Adrenal gland (tissue), 19 donors: ENCODE measurements at places on chromosomes 3 and 15.

GRCh38 chr3:172635588-172635987 lies 75.3 kb downstream of the NCEH1 start:
- DNase-seq, result no peak

DNA sequence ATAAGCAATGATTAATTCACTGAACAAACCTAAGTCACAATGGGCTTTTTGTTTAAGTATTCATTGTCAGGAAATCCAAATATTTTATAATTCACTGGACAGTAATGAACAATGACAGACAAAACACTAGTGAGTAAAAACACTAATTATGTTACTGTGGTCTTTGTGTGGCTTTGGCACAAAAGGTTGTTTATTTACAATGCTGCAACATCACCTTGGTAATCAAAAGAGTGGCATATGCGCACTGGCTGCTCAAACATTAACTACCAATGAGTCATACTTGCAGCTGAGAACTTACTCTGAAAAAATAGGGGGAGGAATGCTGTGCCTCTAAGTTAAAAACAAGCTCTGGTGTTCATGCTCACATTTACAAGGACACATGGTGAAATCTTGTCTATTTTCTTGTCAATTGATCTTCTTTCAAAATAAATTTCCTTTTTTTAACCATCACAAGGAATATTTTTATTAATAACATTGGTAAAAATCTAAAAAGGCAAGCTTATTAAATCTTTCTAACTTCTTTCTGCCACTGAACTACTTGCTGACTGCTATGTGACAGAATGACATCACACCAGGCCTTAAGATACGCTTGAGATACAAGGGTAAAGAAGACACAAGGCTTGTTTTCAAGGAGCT lies 85.2 kb upstream of the PPIB start:
- DNase-seq, result no peak

- DNase-seq, result no peak
Observed at GRCh38 chr15:63210151-63211091, 21.0 kb downstream of the RAB8B start.

- peak; percentile 78 for DNase-seq
Observed at GRCh38 chr15:57537072-57537471, 54.6 kb upstream of the MYZAP start.

DNA sequence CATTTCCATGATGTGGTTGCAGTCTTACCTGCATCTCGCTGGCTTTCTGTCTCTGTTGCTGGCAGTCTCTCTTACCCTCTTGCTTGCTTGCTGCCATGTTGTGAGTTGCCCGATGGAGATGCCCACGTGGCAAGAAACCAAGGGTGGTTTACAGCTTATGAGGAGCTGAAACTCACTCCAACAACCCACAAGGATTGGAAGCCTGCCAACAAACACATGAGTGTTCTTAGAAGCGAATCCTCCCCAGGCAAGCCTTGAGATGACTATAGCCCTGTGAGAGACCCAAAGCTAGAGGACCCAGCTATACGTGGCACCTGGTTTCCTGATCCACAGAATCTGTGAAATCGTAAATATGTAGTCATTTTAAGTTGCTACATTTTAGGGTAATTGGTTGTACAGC lies 490.9 kb upstream of the ADAMTS9 start:
- DNase-seq, result no peak

DNA sequence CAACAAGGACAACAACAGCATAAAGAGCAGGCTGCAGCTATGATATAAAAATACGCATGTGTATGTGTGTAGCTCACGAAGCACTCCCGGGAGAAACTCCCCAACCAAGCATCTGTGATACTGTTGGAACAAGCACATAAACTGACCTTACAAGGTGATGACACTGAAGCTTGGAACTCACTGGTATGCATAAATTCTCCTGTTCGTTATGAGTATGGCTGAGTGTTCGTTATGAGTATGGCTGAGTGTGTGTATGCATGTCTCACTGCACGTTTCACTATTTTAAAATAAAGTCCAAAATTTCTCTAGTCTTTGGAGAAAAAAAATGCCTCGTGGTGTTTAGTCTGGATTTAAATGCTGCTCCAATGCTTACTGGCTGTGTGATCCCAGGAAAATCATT lies 256.8 kb downstream of the RORA start:
- DNase-seq, result no peak

- no peak for DNase-seq
Observed at GRCh38 chr3:13546667-13547171, 2.2 kb upstream of the FBLN2 start.

DNA sequence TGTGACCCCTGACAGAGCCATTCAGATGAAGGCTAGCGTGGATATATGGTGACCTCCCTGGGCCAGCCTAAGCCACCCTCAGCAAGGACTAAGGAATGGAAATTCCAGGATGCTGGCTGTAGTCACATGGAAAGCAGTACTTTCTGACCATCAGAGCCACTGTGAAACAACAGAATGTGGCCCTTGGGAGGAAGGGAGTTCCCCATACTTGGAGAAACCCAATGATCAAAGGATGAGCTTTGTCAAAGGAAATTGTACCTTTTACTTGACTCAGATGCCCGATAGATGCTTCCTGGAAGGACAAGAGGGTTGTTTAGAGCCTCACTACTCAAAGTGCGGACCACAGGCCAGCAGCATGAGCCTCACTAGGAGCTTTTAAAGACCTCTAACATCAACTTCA lies 484.5 kb upstream of the PROK2 start:
- no peak for DNase-seq

GRCh38 chr15:39629371-39629770 lies 48.5 kb downstream of the THBS1 start:
- no peak for DNase-seq

DNA sequence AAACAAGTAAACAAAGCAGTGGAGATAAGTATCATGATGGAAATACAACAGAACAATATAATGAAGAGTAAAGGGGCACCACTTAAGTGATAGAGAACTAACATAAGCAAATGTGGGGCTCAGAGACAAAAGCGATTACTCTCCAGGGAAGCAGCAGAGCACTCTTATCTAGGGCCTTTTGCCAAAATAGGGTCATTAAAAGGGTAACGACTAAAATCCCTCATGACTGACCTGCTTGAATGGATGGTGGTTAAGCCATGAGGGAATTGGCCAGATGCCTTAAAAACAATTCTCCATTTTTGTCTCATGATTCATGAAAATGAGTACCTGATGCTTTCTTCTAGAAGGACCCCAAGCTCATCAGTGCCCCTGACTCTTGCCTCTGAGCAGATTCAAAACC lies 3.2 kb upstream of the SLC7A14 start:
- DNase-seq, result no peak

GRCh38 chr3:138845181-138845601 lies 10.5 kb upstream of the PIK3CB start:
- DNase-seq, result no peak

DNA sequence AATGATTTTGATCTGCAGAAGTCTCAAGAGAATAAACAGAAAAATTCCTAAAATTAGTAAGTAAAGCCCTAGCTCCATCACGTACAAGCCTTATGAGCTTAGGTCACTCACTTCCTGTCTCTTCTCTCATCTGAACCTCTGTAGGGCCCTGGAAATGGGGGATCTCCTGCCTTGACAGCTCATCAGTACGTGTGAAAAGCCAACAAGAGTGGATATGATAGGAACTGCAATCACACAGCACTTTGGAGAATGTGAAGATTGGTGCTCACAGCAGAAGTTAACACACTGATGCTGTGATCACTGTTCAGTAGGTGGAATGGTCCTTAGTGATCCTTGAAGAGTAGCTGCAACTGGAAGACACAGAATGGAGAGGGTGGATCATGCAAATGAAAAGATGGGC lies 27.8 kb upstream of the ALDH1L1 start:
- no peak for DNase-seq

GRCh38 chr3:26623419-26624208 lies 1.0 kb downstream of the LRRC3B start:
- DNase-seq, result no peak

DNA sequence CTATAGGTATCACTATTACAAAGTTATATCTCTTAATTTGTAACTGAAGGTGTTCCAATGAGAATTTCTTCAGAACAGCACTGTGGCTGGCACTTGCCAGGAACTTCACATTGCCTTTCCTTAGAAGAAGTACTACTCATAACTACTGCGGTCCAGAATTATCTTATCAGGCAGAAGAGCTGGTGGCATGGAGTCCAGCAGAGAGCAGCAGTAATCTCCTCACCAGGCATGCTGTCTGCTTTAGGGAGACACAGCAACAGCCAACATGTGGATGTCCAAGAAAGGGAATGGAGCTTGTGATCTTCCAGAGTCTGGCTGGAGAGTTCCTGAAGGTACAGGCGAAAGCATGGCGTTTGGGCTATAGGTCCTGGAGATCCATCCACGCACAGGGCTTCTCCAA lies 919.7 kb upstream of the NR2F2 start:
- DNase-seq, result no peak

- no peak for DNase-seq
Observed at GRCh38 chr3:142445816-142446254, 2.0 kb downstream of the XRN1 start.

DNA sequence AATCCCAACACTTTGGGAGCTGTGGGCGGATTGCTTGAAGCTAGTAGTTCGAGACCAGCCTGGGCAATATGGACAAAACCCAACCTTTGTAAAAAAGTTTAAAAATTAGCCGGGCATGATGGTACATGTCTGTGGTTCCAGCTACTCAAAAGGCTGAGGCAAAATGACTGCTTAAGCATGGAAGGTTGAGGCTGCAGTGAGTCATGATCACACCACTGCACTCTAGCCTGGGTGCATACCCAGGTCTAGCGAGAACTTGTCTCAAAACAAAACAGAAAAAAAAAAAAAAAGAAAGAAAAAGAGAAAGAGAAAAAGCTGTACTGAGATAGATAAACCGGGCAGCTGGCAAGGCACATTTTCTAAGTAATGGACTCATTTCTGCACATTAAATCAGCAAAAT lies 10.6 kb downstream of the ARPP19 start:
- peak; percentile 61 for DNase-seq

DNA sequence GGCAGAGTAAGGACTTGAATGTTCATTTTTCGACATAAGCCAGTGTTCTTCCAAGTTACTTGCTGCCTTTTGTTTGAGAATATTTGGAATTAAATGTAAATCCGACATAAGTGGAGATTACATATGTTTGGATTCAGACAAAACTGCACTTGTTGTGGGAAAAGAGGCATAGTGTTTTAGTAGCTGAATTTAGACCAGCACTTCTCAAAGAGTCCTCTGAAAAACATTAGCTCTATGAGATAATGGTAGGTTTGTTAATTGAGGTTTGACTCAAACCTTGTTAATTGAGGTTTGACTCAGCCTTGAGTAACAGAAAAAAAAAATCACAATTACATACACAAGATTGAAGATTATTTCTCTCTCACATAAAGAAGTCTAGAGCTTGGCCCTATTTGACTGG lies 132.5 kb downstream of the NSUN3 start:
- no peak for DNase-seq

DNA sequence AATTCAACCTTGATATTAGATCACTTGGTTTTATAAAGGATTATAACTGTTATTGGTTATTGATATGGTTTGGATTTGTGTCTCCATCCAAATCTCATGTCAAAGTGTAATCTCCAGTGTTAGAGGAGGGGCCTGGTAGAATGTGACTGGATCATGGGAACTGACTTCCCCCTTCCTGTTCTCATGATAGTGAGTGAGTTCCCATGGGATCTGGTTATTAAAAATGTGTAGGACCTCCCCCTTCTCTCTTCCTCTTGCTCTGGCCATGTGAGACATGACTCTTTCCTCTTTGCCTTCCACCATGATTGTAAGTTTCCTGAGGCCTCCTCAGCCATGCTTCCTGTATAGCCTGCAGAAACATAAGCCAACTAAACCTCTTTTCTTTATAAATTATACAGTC lies 136.0 kb upstream of the UBE2E2 start:
- no peak for DNase-seq

- DNase-seq, result no peak
Observed at GRCh38 chr15:45585069-45585791, 1.9 kb upstream of the BLOC1S6 start.

- DNase-seq, result no peak
Observed at GRCh38 chr3:113218011-113218680, 6.8 kb downstream of the BOC start.

GRCh38 chr15:52288051-52288942 lies 7.3 kb downstream of the MYO5C start:
- no peak for DNase-seq

GRCh38 chr15:73397461-73397860 lies 28.7 kb upstream of the HCN4 start:
- no peak for DNase-seq

DNA sequence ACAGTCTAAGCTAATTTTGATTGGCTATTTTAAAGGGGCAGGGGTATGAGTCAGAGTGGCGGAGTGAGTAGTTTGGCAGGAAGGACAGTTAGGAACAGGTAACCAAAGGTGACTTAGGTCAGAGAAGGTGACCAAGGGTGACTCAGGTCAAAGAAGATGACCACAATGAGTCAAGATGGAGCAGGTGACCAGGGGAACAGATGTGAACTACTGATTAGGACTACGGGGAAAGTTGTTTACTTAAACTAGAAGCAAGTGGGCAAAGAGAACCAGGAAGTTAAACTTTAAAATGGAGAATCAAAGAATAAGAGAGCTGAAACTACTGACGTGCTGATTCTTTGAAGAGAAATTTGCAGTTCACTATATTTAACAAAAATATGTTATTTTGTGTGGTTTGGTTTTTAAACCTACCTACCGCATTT lies 14.1 kb upstream of the CA12 start:
- DNase-seq, result no peak

DNA sequence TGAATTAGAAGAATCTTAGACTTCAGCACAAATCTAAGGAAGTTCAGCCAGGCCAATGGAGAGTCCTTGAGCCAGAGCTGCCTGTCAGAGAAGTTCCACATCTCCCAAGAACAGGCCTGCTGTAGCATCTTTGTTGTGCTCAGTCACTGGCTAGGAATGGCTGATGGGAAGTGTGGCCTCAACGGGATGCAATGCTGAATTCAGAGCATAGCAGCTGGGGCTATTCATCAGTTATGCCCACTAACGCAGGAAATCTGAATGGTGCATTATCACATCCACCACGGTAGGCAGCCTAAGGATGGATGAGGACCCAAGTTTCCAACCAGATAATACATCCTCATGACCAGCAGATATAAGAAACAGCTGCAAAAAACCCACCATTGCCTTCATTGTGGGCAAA lies 3.2 kb upstream of the EIF1B start:
- DNase-seq, result no peak

- DNase-seq, result no peak
Observed at GRCh38 chr15:79593119-79593869, 161.2 kb downstream of the MINAR1 start.
